ENCODE measurements at places on chromosomes 3 and 15.

DNA sequence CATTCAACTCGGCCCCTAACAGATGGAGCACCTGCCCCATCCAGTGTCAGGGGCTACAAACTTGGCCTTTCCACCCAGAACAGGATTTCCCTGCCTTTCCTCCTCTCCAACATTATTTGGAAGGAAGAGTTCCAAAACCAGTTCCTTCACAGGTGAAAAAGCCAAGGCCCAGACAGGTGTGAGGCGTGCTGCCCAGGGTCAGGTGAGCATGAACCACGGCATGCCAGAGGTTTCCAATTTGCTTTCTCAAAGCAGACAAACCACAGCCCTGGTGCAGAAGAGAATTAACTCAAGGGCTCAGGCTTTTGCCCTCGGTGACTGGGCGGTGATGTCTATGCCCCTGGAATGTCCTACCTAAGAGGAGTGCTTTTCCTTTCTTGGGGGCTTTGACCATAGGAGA lies 43.2 kb downstream of the LDHAL6B start:
- no peak for DNase-seq

DNA sequence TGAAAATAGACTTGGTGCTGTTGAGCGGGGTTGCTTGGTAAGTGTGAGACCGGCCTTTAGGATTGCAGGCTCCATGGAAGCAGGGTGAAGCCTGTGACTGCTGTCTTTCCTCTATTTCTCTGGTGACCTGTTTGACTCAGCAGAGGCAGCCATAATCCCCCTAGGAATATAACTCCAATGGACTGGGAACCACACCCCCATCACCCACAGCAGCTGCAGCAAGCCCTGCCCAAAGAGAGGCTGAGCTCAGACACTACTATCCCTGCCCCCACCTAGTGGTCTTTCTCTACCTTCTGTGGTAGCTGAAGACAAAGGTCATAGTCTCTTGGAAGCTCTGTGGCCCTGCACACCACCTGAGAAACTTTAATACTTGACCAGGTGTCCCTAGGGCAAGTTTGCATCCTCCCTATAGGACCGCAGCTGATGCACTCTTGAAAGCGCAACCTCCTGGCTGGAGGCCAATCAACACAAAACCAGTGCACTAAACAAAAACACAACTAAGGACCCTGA lies 133.6 kb upstream of the MRPL3 start:
- DNase-seq: no peak

GRCh38 chr3:62705721-62706120 lies 169.5 kb downstream of the CADPS start:
- DNase-seq: no peak

GRCh38 chr3:11350374-11350773 lies 78.2 kb downstream of the ATG7 start:
- DNase-seq: no peak

DNA sequence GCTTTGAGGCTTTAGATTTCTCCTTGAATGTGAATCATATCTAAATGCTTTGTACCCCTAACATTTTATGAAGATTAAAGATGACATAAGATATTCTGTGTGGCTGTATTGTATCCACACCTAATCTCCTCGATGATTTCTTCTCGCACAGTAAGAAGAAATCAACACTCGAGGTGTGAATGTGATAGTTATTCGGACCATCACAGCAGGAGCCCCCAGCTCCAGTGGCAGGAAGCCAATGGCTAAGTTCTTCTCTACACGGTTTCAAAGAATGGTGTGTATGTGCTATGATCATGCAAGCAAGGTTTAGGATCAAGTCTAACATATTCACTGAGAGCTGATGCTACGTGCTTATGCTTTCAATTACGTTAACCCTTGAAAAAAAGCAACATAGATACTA lies 271.0 kb downstream of the SUCLG2 start:
- no peak for DNase-seq

- peak; percentile 2 for DNase-seq
Measured at GRCh38 chr3:76107935-76108570, 322.7 kb upstream of the ZNF717 start.

- peak; percentile 90 for DNase-seq
Measured at GRCh38 chr3:52210550-52211046, 12.6 kb downstream of the ALAS1 start.

GRCh38 chr15:97861529-97862260 lies 98.8 kb upstream of the ARRDC4 start:
- DNase-seq: no peak

DNA sequence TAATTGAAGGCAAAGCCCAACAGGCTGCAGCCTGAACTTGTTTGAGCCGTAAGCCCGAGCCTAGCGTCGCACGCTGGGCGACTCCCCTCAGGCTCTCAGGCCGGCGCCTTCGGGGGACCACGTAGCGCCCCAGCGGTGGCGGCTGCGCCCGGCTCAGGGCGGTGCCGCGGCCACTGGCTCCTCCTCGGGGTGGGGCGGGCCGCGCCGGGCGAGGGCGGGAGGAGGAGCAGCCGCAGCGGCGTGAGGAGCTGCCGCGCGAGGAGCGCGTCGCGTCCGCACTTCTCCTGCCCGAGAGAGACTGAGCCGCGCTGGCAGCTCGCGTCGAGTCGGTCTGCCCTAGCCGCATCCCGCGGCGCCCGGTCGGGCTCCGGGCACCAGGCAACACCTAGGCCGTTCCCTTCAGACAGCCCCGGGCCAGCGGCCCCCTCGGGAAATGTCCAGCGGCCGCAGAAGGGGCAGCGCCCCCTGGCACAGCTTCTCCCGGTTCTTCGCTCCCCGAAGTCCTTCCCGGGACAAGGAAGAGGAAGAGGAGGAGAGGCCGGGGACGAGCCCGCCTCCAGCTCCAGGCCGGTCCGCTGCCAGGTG lies at the start of gene CRYBG3:
Gene CRYBG3, plus strand, starts transcription at position 238 of the 585 bp plus-strand sequence. Its CDS starts 196 bp downstream, at position 434.
- peak; percentile 80 for DNase-seq

DNA sequence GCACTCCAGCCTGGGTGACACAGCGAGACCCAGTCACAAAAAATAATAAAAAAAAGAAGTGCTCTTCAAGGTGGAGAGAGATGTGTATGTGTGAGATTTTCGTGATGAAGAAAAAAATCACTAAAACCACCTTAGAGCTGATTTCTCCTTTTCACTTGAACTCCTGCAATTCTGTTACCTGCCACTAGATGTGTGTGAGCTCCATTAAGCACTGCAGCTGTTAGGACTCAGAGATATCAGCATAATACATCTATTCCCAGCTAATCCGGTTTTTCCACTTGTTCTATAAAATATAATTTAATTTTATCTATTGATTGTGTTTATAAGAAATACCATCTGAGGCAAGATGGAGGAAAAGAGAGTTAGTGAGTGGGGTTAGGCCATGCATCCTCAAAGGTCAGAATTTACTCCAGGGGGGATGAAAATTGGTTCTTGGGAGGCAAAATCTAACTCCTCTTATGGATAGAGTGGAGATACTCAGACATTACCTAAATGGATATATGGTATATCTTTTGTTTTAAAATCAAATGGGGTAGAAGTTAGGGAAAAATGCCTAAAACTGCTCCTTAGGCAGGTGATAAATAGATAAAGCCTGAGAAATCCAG lies 152.7 kb downstream of the IL20RB start:
- no peak for DNase-seq

DNA sequence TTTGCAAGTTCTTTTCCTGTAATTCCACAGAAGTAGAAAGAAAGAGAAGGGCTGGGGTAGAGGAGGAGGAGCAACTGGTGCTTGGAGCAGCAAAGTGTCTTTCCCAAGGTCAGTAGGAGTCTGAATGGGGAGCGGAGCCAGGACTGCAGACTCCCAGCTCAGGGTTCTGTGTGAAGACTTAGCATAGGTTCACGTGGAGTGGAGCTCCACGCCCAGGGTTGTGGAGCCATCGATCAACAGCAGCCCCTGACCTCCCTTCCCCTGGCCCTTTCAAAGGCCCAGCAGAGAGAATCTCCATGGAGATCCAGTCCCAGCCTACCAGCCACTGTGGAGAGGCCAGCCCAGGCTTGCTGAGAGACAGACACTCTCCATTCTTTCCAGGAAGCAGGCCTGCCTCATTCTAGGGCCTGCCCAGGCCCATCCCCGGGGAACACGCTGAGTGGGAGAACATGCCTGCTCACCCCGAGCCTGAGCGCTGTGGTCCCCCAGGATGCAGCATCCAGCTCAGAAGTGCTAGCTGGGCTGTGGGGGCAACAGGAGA lies 62.1 kb downstream of the CORO2B start:
- no peak for DNase-seq

- DNase-seq: peak; percentile 45
Measured at GRCh38 chr15:52481915-52482314, 46.8 kb downstream of the MYO5A start.

- DNase-seq: no peak
Measured at GRCh38 chr3:112672716-112673541, 32.0 kb upstream of the CCDC80 start.

GRCh38 chr3:36832406-36832805 lies 68.1 kb upstream of the DCLK3 start:
- DNase-seq: no peak
